Upper lobe of left lung (tissue), 6 donors: ENCODE measurements at places on chromosomes 13 and 19. TPM values are rescaled to one million over a fixed set of nuclear protein-coding genes. Genes with fewer than 3 reads are reported as not detected.

The CPT1C gene
- not detected for total RNA-seq

DNA sequence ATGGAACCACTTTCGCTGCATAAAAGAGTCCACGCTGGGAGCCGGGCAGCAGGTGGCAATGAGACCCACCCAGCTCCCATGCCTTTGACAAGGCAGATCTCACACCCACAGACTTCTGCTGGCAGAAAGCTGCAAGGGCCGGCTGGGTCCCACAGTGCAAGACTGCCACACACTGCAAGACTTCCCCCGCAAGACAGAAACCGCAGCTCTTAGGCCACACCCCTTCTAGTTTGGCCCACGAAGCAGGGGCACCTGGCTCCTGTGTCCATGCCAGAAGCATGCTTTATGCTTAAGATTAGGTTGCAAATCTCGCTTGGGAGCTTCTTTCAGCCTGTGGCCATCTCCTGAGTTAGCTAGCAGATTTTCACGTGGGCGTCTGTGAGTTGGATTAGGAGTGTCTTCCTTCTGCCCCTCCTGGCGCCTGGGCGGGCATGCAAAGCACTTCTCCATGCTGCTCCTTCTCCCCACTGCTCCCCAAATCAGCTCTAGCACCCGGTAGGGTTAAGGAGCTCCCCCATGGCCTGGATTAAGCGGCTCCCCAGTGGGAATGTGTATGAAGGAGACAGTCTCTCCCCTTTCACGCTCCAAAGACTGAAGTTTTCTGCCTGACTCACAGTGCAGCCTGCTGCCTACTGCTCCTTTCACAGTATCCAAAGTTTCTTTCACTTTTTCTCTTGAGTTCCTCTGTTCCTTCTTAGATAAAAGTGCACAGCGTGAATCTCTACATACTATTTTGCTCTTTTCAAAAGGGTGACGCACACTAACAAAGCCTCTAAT is 17.7 kb downstream of the GPC6 start:
- DNase-seq = no peak
- H3K4me1 ChIP-seq = no peaks in the 10 kb centered on the region
- no peaks in the 10 kb centered on the region for H3K36me3 ChIP-seq
- peak overlapping the region; percentile 28 for H3K4me3 ChIP-seq
- H3K27me3 ChIP-seq = no peaks in the 10 kb centered on the region

DNA sequence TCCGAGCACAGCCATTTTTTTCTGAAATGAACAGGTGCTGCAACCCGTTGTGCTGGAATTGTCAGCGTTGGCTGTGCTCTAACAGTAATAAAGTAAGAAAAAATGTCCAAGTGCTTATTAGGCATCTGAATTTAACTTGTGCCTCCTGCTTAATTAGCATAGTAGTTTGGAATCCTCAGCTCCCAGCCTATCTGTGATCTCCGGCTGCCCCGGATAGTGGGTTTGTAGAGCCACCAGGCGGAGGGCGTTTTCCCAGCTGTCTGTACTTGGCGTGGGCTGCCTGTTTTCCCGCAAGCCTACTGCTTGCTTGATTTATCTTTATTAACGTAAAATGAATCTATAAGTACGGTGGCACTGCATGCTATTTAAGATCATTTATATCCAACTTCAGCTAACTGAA is 137.9 kb downstream of the MTUS2 start:
- no peaks in the 10 kb centered on the region for H3K4me1 ChIP-seq
- H3K27ac ChIP-seq = no peak overlapping the region

- no peak overlapping the region for H3K27ac ChIP-seq
- H3K36me3 ChIP-seq = peaks cover 4% of the 10 kb centered on the region
- H3K4me1 ChIP-seq = peaks cover 16% of the 10 kb centered on the region
- DNase-seq = no peak
Observed at GRCh38 chr19:19778666-19779065, 42.9 kb downstream of the ZNF506 start.

DNA sequence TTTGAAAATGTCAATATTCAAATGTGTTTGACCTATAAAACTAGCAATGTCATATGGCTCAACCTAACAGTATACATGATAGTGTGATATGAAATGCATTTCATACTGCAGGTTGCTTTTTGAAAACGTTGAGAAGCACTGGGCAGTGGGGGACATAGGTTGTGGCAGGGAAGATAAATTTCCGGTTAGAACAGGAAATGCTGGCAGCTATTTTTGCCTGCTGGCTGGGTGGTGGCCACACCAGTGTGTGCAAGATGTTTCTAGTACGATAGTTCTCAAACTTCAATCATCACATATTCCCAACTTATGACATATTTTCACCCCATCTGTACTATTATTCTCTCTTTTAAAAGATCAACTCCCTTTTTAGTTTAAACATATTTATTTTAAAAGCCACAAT is 17.2 kb downstream of the FXYD5 start:
- H3K36me3 ChIP-seq = peaks cover 26% of the 10 kb centered on the region
- no peaks in the 10 kb centered on the region for H3K27me3 ChIP-seq
- no peak overlapping the region for H3K27ac ChIP-seq
- no peak for DNase-seq
